GM12878 (cell line): ENCODE measurements at places on chromosomes 3 and 15. TPM values are rescaled to one million over a fixed set of nuclear protein-coding genes. Genes with fewer than 3 reads are reported as not detected.

GRCh38 chr3:139312959-139313358, 30.9 kb upstream of the MRPS22 start:
- DNase-seq, result no peak

- DNase-seq, result no peak
These were observed 197.1 kb downstream of the SATB1 start for GRCh38 chr3:18228060-18228459.

DNA sequence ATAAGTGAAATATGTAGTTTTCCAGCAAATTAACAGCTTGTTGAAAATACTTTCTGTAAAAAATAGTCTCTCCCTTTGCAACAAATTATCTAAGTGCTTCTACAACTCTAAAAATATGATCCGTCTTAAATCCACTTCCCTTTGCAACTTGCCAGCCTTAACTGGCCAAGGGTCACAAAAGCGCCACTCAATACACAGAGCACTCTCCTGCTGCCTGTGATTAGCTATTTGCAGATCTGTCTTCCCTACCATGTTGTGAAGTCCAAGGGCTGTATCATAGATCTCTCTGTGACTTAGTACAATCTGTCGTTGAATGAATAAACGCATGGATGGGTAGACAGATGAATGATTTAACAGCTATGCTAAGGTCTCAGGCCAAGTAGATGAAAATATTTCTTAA, 76.2 kb downstream of the ITGB5 start:
- no peak for DNase-seq

DNA sequence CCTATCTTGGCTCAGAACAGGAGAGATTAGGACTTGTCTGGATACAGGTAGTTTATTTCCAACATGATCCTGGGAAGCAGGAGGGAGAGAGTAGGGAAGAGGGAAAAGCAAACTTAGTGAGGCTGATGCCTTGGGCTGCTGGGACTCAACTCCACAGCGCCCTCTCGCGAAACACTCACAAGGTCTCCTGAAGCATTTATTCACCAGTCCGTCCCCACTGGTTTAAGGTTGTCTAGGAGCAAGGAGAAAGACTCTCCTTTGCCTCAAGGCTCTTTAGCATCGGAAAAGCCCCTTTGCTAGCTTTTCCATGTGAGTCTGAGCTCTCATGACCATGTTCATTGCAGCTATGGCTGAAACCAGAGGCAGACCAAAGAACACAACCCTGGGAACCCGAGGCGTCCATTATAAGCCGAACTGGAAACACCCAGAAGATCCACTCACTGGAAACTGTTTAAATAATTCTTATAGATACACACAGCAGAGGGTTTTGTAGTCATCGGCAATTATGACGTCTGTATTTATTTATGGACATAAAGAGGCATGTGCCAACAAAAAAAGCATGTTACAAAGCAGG, 244.5 kb downstream of the CD47 start:
- no peak for DNase-seq

- DNase-seq, result no peak
These were observed 31.4 kb downstream of the CLDN11 start for GRCh38 chr3:170450039-170450438.

- DNase-seq, result no peak
These were observed 101.6 kb downstream of the OXNAD1 start for GRCh38 chr3:16366581-16366980.

- no peak for DNase-seq
These were observed 608.4 kb downstream of the CADM2 start for GRCh38 chr3:85567071-85567676.

ATP2B2 gene
- not detected in 2 replicates for total RNA-seq

CYP19A1 gene
- total RNA-seq, result 1.2 and 1.4 TPM in 2 replicates
